Sigmoid colon (tissue), 7 donors: ENCODE measurements at places on chromosomes 3 and 15. TPM values are rescaled to one million over a fixed set of nuclear protein-coding genes. Genes with fewer than 3 reads are reported as not detected.

The BLM gene
- 0.54 TPM for total RNA-seq

The CASR gene
- total RNA-seq, result not detected

DNA sequence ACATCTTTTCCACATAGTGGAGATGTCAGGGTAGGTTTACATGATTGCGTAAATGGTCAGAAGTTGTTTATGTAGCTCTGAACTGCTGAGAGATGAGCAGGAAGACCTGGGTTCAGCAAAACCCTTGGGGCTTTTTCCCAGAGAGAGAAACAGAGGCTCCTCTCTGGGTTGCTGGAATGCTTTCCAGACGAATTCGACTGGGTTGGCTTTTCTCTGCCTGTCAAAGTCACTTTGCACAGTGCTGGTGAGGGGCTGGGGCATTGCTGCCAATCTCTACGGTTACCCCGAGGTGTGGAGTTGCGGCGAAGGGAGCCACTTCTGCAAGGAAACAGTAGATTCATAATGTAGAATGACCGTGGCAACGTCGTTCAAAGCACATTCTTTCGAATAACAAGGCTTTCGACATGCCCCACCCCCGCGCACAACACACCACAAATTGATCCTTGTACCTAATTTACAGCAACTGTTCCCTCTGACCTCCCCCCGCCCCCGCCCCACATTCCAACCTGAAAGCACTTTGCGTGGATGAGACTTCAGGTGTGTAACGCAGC lies 950 bp upstream of the CNTN4 start:
- no peak overlapping the region for H3K27ac ChIP-seq
- no peak for DNase-seq
- no peaks in the 10 kb centered on the region for H3K4me1 ChIP-seq
- no peaks in the 10 kb centered on the region for H3K36me3 ChIP-seq
- H3K4me3 ChIP-seq, result peak overlapping the region; percentile 54

- H3K27ac ChIP-seq, result no peak overlapping the region
- H3K27me3 ChIP-seq, result no peaks in the 10 kb centered on the region
- H3K36me3 ChIP-seq, result no peaks in the 10 kb centered on the region
- H3K4me3 ChIP-seq, result no peak overlapping the region
- H3K4me1 ChIP-seq, result no peaks in the 10 kb centered on the region
Measured at GRCh38 chr15:37731146-37731746, 203.2 kb upstream of the TMCO5A start.

The SLC4A7 gene
- total RNA-seq, result 91.0 TPM

The ATP8B4 gene
- total RNA-seq, result 11.1 TPM

The MNS1 gene
- total RNA-seq, result 0.55 TPM

The CAMP gene
- total RNA-seq, result not detected

DNA sequence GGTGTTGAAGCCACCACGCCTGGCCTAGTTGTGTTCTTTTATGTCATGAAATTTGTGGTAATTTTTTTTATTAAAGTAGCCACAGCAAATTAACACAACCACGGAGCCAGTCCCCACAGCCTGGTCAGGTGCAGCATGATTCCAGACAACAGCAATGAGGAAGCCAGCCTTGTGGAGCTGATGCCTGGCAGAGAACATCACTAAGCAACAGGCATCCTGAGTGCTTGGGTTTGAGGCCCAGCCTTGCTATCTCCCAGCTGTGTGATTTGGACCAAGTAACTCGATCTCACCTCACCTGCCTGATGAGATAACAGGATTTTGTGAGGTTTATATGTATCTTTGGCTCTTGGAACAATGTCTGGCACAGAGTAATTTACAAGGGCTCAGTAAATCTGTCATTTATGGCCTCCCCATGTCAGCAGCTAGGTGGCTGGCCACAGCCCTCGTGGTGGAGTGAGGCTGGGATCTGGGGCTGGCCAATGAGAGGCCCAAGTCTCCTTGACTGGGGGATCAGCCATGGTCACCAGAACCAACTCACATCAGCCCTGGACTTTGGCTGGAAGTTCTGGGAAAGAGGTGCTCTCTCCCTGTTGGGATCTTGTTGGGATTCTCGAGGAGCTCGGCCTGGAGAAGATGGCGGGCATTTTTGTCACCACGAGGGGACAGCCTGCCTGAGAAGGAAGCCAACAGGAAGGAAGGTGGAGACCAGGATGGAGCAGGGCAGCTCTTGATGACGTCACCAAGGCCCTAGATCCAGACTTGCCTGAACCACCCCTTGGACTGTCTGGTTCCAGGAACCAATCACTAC lies 22.8 kb upstream of the FLNB start:
- no peak overlapping the region for H3K27ac ChIP-seq
- no peaks in the 10 kb centered on the region for H3K36me3 ChIP-seq
- no peak for DNase-seq
- no peaks in the 10 kb centered on the region for H3K27me3 ChIP-seq

GRCh38 chr3:188701485-188701969 lies 470.2 kb upstream of the TPRG1 start:
- H3K27me3 ChIP-seq, result no peaks in the 10 kb centered on the region
- no peak overlapping the region for H3K27ac ChIP-seq
- DNase-seq, result no peak
- peaks cover 50% of the 10 kb centered on the region for H3K4me1 ChIP-seq

- H3K27me3 ChIP-seq, result no peaks in the 10 kb centered on the region
- H3K4me3 ChIP-seq, result no peak overlapping the region
- H3K36me3 ChIP-seq, result no peaks in the 10 kb centered on the region
- no peak overlapping the region for H3K27ac ChIP-seq
- no peaks in the 10 kb centered on the region for H3K4me1 ChIP-seq
- no peak for DNase-seq
Measured at GRCh38 chr3:51357856-51358255, 27.2 kb upstream of the MANF start.

GRCh38 chr3:112894258-112894657 lies 47.6 kb upstream of the CD200R1L start:
- H3K27ac ChIP-seq, result no peak overlapping the region
- no peak for DNase-seq
- H3K4me1 ChIP-seq, result no peaks in the 10 kb centered on the region
- H3K4me3 ChIP-seq, result no peak overlapping the region

GRCh38 chr15:52246686-52247431 lies 48.7 kb downstream of the MYO5C start:
- H3K4me3 ChIP-seq, result no peak overlapping the region
- no peaks in the 10 kb centered on the region for H3K27me3 ChIP-seq
- no peaks in the 10 kb centered on the region for H3K36me3 ChIP-seq
- no peak overlapping the region for H3K27ac ChIP-seq
